Right lung (tissue), 10 donors: ENCODE measurements at places on chromosomes 4 and X. TPM values are rescaled to one million over a fixed set of nuclear protein-coding genes. Genes with fewer than 3 reads are reported as not detected.

GRCh38 chr4:27807207-27807606 is 946.6 kb downstream of the STIM2 start:
- DNase-seq: no peak

GRCh38 chrX:153820601-153821000 is 9.7 kb downstream of the PDZD4 start:
- no peak for DNase-seq

- DNase-seq: no peak
These were observed 17.6 kb downstream of the FGFBP1 start for GRCh38 chr4:15920723-15921591.

MAP7D2 gene
- 0.30 TPM for polyA plus RNA-seq

- no peak for DNase-seq
These were observed 658.5 kb downstream of the DACH2 start for GRCh38 chrX:86806786-86807185.
